Colonic mucosa (tissue), 4 donors: ENCODE measurements at places on chromosomes 2 and 18.
A peak's percentile ranks its signal among the peaks of the same experiment; 100 is the strongest.

DNA sequence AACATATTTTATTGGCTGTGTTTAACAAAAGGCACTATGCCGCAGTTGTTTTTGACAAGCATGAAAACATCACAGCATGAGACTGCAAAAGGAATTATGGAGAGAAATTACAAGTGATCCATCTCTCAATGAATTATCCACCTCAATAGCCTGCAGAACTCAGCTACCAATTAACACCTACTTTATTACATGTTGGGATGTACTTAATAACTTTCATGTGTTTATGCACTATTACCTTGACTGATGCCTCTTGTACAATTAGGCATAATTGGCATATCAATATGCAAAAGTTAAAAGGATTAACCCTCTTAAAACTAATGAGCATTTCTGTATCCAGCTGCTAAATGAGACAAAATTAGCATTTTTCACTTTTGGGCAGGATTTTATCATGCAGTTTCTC lies 27.8 kb downstream of the ARHGAP15 start:
- no peak for DNase-seq

GRCh38 chr2:46657042-46657504 lies 177.7 kb downstream of the TMEM247 start:
- peak; percentile 42 for DNase-seq

DNA sequence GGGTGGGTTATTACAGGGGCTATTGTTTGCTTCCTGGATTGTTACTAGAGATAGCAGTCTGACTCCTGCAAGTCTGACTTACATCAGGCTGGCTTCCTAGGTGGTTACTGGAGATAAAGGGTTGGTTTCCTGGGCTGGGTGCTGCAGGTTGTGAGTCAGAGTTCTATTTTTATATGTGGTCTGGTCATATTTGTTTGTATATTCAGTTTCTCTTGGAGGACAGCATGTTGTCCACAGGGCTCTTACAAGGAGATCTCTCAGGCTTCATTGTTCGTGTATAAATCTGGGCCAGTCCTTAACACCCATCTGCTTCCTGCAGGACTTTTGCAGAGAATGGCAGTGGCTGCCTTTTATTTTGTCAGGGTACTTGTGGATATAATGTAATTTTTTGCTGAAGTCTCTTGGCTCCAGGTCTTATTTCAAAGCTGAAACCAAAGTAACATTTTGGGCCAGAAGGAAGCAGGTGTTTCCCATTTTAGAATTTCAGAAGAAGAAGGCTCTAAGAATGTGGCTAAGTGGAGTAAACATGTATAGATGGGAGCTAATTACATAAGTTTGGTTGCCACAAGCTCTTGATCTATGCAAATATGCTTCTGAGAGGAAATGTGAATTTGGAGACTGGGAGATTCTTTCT lies 65.9 kb upstream of the SLC16A14 start:
- DNase-seq: no peak

DNA sequence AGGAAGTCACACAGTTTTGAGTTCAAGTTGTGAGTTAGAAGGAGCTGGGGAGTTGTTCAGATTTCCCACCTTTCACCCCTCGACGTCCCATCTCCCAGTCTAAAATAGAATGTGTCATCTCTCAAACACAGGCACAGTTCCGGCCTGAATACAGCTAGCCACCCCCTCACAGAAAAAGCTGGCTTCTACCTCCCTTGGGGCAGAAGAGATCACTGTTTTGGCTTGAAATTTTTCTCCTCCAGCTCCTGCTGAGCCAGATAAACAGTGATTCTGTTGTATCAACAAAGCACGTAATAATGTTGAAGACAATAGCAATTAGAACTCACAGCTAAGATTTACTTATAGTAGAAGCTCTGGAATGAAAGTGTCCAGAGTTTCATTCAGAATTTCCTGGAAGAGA lies 74.7 kb downstream of the KIAA2012 start:
- DNase-seq: no peak

GRCh38 chr2:173157676-173158293 lies 82.1 kb downstream of the MAP3K20 start:
- no peak for DNase-seq

- no peak for DNase-seq
Measured at GRCh38 chr2:75157435-75157834, 41.9 kb downstream of the TACR1 start.

- no peak for DNase-seq
Measured at GRCh38 chr2:1658394-1659151, 85.7 kb downstream of the PXDN start.

DNA sequence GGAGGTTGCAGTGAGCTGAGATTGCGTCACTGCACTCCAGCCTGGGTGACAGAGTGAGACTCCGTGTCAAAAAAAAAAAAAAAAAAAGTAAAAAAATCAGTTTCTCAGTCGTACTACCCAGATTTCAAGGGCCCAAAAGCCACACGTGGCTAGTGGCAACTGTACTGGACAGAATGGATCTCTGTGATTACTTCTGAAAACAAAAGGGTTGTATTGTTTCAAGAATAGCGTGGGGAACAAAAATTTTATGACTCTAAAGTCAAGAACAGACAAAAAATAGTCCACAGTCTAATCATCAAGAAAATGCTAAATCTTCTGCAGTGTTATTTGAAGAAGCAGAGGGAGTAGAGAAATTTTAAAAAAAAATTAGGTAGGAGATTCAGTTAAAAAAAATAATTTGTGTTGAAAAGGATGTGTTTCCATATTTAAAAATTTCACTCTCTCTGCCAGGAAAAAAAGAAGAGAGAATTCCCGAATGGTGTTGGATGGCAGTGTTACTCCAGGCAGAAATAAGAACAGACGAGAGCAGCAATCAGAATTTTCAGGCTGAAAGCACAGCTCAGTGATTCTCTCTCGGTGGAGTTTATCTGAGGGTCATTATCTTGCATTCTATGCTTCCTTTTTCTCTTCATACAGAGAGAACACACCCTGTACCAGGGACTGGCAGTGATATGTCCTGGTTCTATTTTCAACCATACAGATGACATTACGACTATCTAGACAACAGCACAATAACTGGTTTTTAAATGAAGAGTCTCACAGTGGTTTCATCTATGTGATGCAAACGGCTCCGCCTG lies 61.8 kb downstream of the CABYR start:
- DNase-seq: no peak

DNA sequence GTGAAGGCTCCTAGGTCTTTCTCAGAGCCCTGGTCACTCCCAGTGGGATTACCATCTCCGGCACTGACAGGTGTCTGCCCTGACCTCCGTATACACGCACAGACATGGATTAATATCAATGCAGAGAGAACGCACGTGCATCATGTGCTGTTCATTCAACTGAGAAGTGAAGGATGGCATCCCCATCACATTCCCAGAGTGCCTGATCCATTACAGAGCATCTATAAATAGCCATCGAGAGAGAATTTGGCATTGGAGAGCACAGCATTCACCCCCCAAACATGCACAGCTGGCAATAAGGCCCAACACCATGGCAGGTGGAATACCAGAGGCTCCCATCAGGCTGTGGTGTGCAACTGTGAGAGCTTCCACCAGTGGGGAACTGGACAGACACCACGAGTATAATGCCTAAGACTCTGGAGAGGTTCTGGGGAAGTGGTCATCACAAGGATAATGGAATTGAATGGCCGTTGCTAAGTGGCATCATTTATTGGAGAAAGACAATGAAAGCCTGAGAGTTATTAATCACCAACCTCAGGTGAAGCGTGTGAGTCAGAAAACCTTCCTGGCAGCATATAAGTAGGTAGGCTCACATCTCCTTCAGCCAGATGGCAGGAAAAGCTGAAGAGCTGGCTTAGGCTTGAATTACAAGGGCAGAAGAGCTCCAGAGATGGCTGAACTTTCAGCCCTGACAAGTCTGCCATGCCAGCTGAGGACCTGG lies 244.5 kb upstream of the ID2 start:
- no peak for DNase-seq

DNA sequence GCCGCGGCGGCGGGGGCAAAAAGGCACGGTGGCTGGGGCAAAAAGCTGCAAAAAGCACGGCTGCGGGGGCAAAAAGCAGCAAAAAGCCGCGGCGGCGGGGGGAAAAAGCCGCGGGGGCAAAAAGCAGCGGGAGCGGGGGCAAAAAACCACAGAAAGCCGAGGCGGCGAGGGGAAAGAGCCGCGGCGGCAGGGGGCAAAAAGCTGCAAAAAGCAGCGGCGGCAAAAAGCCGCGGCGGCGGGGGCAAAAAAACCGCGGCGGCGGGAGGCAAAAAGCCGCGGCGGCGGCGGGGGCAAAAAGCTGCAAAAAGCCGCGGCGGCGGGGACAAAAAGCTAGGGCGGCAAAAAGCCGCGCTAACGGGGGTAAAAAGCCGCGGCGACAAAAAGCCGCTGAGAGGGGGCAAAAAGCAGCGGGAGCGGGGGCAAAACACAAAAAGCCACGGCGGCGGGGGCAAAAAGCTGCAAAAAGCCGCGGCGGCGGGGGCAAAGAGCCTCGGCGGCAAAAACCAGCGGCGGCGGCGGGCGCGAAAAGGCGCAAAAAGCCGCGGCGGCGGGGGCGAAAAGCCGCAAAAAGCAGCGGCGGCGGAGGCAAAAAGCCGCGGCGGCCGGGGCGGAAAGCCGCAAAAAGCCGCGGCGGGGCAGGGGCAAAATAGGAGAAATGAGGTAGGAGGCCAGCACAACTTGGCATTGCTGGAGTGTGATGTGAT lies 123.4 kb downstream of the ANKRD30BL start:
- no peak for DNase-seq

GRCh38 chr2:20653695-20654534 lies 3.0 kb upstream of the HS1BP3 start:
- no peak for DNase-seq

DNA sequence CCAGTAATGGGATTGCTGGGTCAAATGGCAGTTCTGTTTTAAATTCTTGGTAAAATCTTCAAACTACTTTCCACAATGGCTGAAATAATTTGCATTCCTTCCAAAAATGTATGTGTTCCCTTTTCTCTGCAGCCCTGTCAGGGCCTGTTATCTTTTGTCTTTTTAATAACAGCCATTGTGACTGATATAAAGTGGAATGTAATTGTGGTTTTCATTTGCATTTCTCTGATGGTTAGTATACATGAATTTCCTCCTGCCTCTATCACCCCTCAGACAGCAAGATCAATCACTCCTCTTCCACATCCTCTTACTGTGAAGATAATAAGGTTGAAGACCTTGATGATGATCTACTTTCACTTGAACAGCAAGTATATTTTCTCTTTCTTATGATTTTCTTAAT lies 304.8 kb upstream of the FSIP2 start:
- DNase-seq: no peak

- no peak for DNase-seq
Measured at GRCh38 chr2:201996006-201996405, 37.6 kb upstream of the FZD7 start.

DNA sequence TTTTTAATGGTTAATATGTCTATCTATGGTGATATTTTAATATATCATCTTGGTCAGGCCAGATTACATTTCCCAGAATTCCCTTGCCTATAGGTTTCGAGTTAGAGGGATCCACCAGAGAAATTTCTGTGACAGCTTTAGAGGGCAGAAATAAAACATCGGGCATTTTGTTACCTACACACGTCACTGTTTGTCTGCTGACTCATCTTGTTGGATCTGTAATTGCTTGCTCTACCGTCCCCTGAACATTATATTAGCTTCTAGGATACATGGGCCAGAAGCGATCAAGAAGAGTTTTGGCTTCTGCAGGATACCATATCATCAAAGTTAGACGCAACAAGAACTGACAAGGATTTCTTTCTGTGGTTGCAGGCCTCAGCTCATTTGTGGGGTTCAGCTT lies 795.8 kb upstream of the GCFC2 start:
- no peak for DNase-seq

GRCh38 chr2:127906206-127906926 lies 20.6 kb upstream of the AMMECR1L start:
- DNase-seq: no peak

DNA sequence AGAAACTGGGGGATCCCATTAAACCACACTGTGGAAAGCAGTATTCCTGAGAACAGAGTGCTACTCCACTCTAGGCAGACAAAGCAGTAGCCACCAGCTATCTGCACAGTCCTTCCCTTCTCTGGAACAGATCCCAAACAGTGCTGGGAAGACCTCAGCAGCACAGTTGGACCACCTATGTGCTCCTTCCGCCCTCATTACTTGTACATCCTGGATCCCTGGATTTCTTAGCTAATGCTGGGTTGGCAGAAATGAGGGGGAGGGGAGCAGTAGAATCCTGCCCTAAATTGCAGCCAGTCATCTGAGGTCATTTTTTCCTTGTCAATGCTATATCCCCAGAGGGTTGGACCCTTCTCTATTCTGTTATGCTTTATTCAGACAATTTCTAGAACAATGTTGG lies 13.8 kb upstream of the MALT1 start:
- no peak for DNase-seq

DNA sequence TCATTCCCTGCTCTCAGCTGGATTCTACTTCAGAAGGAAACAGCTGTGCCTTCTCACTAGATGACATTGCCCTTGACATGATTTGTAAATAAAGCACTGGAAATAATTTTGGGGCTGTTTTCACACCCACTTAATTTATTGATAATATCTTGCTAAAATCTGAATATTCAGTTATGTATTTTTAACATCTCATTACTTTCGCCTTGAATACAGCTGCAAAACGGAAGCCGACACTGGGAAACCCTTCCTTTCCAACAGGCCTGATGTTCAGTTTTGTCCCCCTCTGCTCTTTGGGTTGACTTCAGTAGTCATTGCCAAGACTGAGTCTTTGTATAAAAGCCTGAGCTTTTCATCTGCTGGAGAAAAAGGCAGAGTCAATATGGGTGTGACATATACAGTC lies 82.7 kb downstream of the DOCK10 start:
- no peak for DNase-seq

DNA sequence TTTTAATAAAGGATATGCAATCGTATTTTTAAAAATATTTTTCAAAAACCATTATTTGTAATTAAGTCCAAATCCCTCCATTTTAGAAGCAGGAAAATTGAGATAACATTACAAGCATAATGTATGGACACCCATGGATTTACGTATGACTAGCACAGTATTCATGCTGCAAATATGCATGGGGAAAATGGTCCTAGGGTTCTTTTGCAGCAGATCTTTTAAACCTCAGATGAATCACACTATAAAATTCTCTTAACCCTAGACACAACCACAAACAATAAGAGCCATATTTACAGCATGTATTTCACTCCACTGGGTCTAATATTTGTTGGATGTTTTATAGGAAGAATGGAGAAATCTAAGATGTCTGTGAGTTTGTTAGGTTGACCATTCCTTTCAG lies 453.4 kb downstream of the TGIF1 start:
- no peak for DNase-seq

GRCh38 chr2:239106314-239106908 lies 258.5 kb downstream of the TWIST2 start:
- peak; percentile 58 for DNase-seq

DNA sequence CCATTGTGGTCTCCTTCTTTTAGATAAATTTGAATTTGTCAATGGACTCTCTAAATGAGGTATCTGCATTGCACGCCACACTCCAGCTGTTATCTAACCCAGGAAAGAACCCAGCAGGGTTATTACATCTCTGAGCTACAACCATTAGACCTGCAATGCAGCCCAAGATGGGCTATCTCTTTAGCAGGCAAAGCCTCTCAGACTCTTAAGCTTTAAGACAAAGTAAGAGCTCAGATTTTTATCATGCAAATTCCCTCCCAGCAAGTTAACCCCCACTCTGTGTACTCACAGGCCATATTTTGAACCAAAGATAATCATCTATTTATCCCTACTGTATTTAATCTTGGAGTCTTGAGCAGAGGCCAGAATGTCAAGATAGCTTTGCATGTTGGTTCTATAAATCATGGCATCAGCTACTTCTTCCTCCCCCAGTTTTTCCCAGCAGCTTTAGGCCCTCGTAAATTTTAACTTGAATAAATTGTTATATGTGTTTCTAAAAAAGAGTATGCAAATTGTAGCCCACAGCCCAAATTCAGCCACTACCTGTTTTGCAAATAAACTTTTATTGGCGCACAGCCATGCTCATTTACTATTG lies 273.7 kb upstream of the PKDCC start:
- DNase-seq: no peak
